ENCODE measurements at places on chromosomes 1 and 21.

GRCh38 chr1:168050880-168051279 lies 85.8 kb downstream of the GPR161 start:
- no peak for DNase-seq

DNA sequence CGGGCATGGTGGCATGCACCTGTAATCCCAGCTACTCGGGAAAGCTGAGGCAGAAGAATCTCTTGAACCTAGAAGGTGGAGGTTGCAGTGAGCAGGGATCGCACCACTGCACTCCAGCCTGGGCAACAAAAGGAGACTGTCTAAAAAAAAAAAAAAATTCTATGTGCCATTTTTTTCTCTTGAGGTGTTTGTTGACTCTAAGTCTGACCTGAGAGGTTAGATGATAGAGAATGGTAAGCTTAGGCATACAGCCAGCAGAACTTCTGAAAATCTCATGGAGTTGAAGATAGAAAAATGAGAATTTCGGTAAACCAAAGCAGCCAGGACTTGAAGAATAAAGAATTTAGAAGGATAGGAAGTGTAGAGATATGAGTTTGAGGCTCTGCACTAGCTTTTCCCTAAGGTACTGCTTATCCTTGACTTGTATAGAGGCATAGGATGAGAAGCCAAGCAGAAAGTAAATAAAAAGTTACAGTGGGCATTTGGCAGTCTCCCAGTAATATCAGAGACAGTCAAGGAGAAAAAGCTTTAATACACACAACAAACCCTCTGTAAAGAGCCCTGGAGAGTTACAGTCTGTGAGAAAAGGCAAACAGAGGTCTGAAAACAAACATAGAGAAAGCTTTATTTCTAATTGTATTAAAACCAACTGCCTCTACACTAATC lies 24.3 kb downstream of the F13B start:
- DNase-seq: no peak

GRCh38 chr1:26727476-26727875 lies 31.7 kb downstream of the ARID1A start:
- no peak for DNase-seq

DNA sequence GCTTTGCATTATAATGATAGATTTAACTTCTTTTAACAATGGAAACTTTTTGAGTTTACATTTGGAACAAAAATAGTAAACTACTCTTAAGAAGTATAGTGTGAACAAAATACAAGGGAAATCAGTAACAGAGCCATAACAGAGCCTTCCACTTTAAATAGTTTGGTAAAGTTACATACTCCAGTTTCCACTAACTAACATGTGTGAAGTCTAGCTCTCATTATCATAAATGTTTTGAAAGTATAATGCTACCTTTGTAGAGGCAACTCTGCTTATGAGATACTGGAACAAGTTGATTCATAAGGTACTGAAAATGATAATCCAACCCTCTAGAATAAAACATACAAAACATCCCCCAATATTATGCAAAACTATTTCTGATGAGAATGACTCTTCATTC lies 1155.1 kb upstream of the ADGRL2 start:
- DNase-seq: no peak

GRCh38 chr1:89950703-89951102 lies 44.2 kb upstream of the ZNF326 start:
- no peak for DNase-seq

DNA sequence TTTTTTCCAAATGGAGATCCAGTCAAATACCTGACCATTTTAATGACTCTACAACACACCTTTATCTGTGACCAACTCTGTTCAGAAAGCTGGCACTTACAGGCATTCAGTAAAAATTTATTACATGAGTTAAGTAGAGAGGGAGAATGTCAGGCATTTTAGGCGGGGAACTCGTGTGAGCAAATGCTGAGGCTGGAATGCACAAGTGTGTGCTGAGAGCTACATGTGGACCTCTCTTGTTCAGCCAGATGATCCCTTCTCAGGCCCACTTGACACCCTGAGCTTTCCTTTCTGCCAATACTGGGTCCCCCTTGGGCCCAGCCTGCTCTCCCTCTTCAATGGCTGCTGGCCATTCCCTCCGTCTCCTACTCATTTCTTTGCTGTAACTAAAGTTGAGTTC lies 11.7 kb downstream of the PPIH start:
- no peak for DNase-seq

GRCh38 chr1:54310439-54311328 lies 95.5 kb downstream of the SSBP3 start:
- no peak for DNase-seq

DNA sequence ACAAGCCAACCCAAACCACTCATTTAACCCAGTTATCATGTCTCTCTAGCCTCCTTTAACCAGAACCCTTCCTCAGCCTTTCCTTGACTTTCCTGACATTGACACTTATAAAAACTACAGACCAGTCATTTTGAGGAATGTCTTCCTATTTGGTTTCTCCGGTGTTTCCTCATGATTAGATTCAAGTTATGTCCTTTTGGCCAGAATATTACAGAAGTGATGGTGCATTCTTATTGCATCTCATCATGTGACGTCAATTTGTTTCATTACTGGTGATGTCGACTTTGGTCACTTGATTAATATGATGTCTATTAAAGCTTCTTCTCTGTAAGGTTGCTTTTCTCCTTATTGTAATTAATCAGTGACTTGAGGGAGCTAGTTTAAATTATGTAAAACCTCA lies 6.1 kb upstream of the RCSD1 start:
- no peak for DNase-seq

- DNase-seq: no peak
Measured at GRCh38 chr21:41678016-41678923, 88.6 kb downstream of the RIPK4 start.

- DNase-seq: no peak
Measured at GRCh38 chr1:210981490-210981889, 152.5 kb downstream of the KCNH1 start.

- DNase-seq: no peak
Measured at GRCh38 chr1:2014741-2015735, 4.1 kb upstream of the GABRD start.

- DNase-seq: no peak
Measured at GRCh38 chr21:17590430-17590829, 22.3 kb downstream of the BTG3 start.

DNA sequence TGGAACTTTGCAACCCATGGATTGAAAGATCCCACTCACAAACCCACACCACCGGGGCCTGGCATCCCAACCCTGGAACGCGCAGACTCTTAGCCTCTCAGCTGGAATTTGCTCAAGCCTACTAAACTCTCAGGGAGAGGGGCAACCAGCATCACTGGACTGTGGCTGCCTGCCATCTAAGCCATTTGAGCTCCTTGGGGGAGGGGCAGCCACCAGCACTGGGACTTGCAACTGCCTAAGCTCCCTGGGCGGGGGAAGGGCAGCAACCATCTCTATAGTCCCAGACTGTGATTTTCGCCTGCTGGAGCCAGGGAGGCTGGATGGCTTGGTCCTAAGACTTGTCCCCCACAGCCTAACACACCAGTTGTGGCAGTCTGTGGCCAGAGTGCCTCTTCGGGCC lies 122.3 kb downstream of the SNX7 start:
- no peak for DNase-seq

DNA sequence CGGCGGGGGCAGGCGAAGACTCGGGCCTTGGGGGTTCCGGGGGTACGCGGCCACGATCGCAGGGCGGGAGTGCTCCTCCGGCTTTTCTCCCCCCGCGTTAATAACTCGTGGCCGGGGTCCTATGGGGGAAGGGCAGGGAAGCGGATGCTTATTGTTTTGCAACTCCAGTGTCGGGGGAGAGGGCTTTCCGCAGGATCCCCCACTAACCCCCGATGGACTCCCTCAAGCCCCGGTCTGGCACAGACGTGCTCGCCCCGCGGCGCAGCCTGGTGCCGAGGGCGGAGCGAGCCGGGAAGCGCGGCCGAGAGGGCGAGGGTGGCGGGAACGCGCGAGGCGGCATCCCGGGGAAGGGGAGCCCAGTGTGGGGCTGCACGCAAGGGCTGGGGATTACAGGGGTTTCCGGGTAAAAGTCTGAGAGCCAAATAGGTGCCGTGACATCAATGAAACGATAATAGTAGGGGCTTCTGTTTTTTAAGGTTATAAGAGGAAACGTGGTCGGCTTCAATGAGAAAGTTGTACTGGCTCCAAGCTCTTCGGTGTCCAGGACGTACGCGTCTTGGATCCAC lies 772 bp downstream of the UCK2 start:
- no peak for DNase-seq

- no peak for DNase-seq
Measured at GRCh38 chr1:97726386-97726785, 194.4 kb downstream of the DPYD start.

DNA sequence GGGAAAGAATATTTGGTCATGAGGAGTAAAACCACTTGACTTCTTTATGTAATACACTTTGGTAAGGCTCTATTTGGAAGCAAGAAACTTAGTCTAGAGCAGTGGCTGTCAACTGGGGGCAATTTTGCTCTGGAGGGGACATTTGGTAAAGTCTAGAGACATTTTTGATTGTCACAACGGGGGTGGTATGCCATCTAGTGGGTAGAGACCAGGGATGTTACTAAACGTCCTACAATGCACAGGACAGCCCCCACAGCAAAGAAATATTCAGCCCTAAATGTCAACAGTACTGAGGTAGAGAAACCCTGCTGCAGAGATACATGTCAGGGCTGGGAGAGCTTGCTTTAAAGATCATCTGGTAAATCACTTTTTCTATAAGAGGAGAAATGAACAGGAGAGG lies 13.5 kb downstream of the FUCA1 start:
- DNase-seq: no peak

DNA sequence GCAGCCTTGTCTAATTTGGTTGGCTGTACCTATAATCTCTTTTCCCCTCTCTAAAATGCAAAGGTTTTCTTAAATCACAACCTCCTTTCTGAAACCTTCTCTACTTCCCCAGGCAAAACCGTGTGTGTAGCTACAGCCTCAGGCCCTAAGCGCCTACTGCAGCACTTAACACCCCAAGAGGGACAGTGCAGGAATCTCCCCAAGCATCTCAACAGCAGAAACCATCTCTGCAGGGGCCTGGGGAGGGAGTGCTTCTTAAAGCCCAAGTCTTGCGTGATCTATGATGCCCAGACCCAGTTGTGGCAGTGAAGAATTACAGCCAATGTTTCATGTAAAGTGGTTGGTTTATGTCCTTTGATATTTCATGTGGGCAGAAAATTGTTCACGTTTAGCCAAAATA lies 159.3 kb downstream of the DSCAM start:
- DNase-seq: no peak

DNA sequence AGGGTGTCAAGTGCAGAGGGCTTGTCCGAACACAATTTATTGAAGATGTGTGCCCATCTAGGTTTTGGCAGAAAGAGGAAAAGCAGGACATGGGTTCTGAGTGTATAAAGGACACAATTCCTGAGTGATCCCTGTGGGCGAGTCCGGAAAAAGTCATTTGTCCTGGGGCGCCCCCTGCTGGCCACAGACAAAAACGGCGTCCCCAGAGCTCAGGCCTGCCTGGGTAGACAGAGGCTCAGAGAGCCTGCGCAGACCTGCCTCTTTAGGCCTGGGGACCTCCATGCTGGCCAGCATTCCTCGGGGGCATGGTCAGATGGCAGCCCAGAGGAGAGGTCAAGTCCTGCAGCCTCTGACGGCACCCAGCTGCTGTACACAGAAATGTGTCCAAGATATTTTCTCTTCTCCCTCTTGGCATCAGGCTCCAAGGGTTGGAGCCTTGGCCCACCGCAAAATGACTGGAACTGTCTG lies 65.5 kb upstream of the LRP8 start:
- DNase-seq: peak; percentile 48

DNA sequence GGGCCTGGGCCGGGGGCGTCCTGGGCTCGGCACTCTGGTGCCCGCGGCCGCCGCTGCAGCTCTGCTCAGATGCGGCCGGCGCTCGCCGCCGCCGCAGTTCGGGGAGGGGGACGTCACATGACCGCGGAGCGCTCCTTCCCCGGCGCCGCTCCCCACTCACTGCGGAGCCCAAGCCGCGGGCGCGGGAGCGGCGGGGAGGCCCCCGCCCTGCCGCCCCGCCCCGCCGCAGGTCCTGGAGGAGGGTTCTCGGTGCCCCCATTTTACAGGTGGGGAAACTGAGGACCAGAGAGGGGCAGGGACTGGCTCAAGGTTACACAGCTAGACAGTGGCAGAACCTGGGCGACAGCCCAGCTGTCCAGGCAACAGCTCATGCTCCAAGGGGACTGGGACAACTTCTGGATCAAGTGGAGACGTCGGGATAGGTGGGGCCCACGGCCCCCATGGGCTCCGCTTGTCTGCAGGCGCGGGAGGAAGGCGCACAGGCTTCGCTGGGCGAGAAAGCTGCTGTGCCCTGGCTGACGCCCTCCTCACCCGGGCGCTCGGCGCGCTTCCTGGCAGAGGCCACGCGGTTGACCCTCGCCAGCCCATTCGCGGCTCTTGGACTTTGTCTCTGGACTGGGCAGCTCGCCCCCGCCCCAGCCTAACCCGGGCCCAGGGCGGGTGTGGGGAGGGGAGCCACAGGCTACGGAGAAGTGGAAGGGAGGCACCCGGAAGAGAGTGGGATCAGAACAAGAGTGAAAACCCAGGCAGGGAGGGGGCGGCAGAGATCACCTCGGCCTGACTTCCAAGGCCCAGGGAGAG lies at the start of gene RAP1GAP:
Gene RAP1GAP (minus strand): TSS at position 100 of the 801 bp plus-strand sequence. CDS start 49,325 bp downstream, outside the sequence.
- no peak for DNase-seq

- DNase-seq: no peak
Measured at GRCh38 chr1:202247837-202248795, 54.5 kb downstream of the LGR6 start.

- DNase-seq: no peak
Measured at GRCh38 chr21:30463713-30464112, 16.5 kb downstream of the KRTAP19-1 start.

DNA sequence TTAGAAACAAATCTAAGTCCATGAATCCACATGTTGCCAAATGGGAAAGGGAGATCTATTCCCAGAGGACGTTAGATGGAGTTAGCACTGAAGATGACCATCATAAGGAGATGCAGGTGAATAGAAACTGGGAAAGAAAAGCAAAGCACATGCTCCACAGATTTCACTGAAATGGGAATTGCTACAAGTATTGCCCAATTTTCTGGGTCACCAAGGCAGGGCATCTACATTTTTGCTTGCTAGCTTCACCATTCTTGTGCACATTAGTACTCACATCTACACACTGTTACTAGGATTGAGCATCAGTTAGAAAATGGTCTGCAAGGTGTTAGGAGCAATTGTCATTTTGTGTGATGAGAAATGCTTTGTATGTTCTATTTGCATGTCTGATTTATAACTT lies 99.1 kb downstream of the JAK1 start:
- no peak for DNase-seq

GRCh38 chr1:31421371-31422040 lies 8.5 kb downstream of the SERINC2 start:
- no peak for DNase-seq

DNA sequence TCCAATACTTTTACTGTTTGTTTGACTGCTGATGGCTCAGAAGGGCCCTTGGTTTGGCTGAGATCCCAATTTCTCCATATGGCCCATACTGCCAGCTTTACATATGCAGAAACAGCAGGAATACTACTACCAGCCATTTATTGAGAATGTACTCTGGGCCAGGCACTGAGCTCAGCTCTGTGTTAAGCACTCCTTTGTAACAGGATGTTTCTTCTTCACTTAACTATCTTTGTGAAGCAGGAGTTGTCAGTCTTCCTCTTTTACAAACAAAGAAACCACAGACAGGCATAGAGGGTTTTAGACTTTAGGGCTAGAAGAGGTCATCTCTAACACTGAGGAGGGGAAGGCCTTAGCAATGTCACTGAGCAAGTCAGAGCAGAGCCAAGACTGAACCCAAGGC lies 8.3 kb downstream of the HMGCL start:
- no peak for DNase-seq

- DNase-seq: no peak
Measured at GRCh38 chr1:230752407-230752806, 5.2 kb downstream of the CAPN9 start.

Measured in stimulated activated CD8-positive, alpha-beta memory T cell treated with anti-CD3 and anti-CD28 coated beads, Interleukin-7, amount 100 ng/mL, for 1 hour (primary cell).